ENCODE measurements at places on chromosomes 6 and 20.

GRCh38 chr6:52305948-52306767, 21.6 kb upstream of the MCM3 start:
- no peak for DNase-seq

- DNase-seq: no peak
These were observed 222.4 kb downstream of the CBLN4 start for GRCh38 chr20:55782912-55783253.

GRCh38 chr6:111976139-111976538, 77.8 kb upstream of the CCN6 start:
- DNase-seq: no peak

GRCh38 chr6:160102956-160103824, 18.4 kb upstream of the SLC22A1 start:
- DNase-seq: no peak

DNA sequence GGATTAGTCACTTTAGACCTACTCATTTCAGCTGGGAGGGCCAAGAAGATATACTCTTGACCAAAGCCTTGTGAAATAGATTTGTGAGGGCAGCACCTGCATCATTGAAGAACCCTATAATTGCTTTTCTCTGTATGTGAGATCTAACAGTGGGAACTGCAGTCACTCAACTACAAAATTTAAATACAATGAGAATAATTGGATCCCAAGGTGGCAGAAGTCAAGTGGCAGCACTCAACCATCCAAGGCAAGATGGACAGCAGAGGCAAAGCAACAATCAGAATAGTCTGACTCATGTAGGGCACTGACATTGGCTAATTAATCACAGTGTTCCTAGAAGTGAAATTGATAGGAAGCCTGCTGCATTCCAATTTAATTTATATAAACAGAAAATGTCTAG, 8.9 kb upstream of the NKAIN2 start:
- DNase-seq: no peak

GRCh38 chr20:16271450-16271849, 301.8 kb downstream of the KIF16B start:
- DNase-seq: no peak

GRCh38 chr6:38192487-38192886, 373.0 kb downstream of the ZFAND3 start:
- no peak for DNase-seq

DNA sequence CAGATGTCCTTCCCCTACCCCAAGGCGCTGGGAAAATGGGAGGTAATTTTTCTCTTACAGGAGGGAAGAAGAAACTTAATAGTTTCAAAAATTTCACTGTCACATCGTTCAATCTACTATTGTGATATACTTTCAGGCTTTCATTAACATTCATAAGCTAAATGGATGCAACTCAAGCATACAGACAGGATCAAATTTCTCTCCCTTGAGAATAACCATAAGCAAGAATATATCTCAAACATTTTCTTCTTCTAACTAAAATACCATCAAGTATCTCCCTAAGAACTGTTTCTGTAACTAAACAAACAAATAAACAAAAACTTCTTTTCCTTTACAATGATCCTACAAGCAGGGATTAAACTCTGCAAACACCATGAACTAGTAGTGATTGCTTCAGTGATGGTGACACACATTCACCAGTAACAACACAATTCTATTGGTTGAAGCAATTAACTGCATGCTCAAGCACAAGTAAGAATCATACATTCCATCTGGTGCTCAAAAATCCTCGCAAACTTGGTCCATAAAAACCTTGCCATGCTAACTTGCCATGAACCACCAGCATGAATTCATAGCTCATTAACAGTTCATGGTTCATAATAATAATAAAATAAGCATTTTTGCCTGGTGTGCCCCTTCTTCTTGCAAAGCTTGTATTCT, 183.8 kb downstream of the PTPRK start:
- DNase-seq: no peak

DNA sequence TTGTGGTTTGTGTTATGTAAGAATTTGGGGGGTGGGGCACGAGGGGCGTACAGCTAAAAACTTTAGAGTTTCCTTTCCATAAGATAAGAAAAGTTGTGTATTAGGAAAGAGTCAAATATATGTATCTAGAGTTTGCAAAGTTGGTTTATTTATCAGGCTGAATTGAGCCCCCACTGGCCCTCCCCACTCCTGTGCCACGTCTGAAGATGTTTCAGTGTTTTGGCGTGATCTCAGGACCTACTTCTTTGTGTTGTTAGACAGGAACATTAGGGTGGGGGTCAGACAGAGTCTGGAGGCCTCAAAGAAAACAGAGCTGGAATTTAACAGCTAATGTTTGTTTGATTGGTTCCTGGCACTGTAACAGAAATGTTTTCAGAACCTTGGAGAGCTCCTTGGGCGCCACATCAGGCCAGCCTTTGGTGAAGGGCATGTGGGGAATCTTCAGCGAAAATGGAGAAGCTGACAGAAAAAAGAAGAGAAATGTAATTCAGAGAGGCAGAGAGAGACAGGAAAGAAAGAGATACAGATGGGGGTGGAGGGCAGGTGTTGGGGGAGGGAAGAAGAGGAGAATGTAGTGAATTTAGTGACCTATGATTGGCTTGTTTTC, 674 bp downstream of the NRSN1 start:
- DNase-seq: no peak

GRCh38 chr6:3251462-3252314, 7.1 kb upstream of the PSMG4 start:
- DNase-seq: peak; percentile 69

GRCh38 chr20:34475979-34476736, 40.1 kb upstream of the DYNLRB1 start:
- DNase-seq: peak; percentile 3

- DNase-seq: no peak
These were observed 30.4 kb downstream of the PREX1 start for GRCh38 chr20:48797275-48797825.

DNA sequence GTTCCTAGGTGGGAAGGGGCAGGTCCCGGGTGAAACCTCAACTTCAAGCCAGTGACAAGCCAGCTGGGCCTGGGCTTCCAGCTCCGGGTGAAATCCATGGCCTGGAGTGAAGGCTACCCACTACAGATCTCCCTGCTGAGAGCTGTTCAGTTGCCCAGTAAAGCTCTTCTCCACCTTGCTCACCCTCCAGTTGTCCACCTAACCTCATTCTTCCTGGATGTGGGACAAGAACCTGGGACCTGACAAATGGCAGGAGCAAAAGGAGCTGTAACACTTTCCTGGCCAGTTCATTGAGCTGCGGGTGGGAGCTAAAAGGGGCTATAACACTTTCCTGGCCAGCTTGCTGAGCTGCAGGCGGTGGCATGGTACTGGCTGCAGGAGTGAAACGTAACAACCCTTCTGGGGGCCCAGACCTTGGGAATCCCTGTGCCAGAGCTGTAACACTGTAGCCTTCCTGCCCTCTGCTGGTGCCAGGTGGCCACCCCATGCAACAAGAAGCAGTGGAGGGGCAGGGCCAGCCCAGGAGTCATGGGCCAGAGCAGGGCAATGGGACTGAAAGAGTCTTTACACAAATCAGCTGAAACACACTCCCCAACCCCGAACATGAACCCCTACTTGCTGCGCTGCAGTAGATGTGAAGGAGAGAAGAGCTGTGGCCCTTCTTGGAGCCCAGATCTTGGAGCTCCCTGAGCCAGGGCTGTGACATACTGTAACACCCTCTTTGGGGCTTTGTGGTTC, 3.6 kb upstream of the HINT3 start:
- DNase-seq: no peak

DNA sequence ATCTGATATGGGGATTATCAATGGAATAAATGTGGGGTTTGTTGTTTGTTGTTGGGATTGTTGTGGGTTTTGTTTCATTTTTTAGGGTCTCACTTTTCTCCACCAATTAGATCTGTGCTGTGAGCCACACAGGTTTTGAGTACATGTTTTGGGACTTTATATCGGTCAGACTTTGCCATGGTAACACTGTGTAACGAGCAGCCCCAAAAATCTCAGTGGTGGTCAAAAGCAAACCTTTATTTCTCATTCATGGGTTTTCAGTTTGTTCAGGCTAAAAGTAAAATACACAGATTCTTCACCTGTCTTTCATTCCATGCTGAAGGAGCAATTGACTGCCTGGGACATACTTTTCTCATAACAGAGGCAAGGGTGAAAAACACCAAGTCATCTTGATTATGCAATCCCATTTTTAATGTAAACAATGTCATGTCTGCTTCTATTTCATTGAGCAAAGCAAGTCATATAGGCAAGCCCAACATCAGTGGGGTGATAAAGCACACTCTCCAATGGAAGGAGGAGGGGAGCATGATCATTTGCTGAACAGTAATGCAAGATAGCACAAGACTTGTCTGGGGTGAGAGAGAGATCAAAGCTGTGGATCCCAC, 101.1 kb upstream of the PLCB4 start:
- DNase-seq: no peak

DNA sequence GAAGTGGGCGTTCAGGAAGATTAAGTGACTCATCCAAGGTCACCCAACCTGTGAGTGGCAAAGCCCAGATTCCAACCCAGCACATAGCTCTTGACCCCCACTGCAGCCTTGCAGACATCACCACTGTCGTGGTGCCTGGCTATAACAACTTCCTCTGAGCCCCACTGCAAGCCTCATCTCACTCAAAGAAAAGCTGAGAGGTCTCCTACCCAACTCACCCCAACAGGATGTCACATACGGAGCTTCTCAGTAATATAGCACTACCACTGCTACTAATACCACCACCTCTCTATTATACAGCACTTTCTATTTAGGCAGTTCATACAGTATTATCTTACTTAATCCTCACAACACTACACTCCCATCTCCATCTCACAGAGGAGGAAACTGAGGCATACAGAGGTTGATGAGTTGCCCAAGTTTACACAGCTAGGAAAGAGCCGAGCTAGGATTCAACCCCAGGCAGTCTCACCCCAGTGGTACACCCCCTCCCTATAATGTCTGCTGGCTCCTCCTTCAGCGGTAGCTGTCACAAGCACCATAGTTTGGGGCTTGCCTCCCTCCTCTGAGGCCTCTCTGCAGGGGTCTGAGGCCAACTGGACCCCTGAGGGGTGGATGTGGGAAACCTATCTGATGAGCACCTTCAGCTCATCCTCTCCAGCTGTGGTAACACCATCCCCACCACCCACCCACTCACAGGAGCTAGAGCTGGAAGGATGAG, 19.5 kb downstream of the TFEB start:
- no peak for DNase-seq

- DNase-seq: no peak
These were observed 16.9 kb downstream of the RREB1 start for GRCh38 chr6:7124636-7125035.

DNA sequence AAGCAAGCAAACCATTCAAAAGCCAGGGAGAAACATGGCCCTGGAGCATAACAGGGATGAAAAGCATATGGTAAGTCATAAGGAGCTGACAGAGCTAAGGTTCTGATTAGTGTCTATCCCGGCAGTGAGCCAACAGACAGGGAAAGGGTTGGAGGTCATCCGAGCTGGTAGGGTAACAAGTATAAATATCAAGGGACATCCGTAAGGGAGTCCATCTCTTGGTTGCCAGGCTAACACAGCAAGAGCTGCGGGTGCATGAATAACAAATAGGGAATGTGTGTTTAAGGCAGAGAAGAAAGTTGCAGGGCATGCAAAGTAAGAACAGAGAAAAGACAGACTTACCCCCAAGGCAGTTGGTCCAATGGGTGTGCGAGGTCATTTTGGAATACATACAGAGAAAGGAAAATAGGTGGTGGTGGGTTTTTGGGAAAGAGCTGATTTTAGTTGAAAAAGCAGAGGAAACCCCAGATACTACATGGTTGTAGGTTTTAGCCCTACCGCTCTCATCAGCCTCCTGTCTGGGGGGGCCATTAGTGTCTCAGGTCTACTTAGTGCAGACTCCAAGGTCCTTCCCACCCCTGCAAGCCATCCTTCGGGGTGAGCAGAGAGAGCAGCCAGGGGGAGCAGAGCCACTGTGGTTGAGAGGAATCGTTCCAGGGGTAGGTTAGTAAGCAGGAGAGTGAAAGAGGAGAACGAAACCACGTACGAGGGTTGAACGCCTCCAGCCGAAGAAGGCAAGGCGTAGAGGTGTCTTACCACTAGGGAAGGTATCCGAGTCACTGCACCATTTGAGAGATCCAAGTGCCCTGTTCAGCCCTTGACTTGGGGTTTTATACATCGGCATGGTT, at the start of gene ERVFRD-1:
ERVFRD-1 (minus strand) TSS at position 805 of the 848 bp plus-strand sequence. CDS start 6,415 bp downstream, outside the sequence.
- no peak for DNase-seq

GRCh38 chr20:36941401-36941835, 10.1 kb downstream of the SAMHD1 start:
- no peak for DNase-seq

DNA sequence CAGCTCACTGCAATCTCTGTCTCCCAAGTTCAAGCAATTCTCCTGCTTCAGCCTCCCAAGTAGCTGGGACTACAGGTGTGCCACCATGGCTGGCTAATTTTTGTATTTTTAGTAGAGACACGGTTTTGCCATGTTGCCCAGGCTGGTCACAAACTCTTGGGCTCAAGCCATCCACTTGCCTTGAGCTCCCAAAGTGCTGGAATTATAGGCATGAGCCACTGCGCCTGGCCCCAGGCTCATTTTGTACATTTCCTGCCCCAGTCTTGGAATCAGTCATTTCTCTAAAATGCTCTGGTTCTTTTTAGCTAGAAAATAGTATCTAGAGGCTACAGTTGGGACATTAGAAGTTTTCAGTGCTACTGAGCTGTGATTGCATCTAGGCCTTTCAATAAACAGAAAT, 13.5 kb downstream of the MANBAL start:
- DNase-seq: no peak

- no peak for DNase-seq
These were observed 8.8 kb downstream of the FASTKD5 start for GRCh38 chr20:3150908-3151307.

DNA sequence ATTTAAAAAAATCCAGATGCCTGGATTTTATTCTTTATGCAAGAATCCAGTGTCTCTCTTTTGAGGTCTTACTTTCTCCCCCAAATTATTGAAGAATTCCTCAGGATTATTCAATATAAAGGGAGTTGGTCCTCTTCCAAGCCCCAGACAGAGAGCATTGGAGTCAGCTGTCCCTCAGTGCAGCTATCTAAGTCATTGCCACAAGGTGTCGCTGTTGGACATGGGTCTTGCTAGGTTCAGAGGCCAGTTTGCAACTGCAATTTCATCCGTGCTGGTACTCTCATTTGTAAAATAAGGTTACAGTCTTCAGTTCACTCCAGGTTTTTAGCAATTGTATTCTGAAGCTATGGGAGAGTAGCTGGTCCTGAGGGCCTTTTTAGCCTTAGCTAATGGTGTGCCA, 27.8 kb downstream of the CCN2 start:
- DNase-seq: no peak

GRCh38 chr6:136611133-136611532, 60.9 kb upstream of the MAP7 start:
- DNase-seq: no peak

- DNase-seq: no peak
These were observed 2.2 kb downstream of the PSORS1C1 start for GRCh38 chr6:31116661-31117385.

GRCh38 chr6:157587127-157587926, 206.3 kb downstream of the ZDHHC14 start:
- no peak for DNase-seq
